ENCODE measurements at places on chromosomes 12 and 14.
A peak's percentile ranks its signal among the peaks of the same experiment; 100 is the strongest.

- DNase-seq: peak; percentile 42
Observed at GRCh38 chr14:93033983-93034670, 81.6 kb downstream of the ITPK1 start.

DNA sequence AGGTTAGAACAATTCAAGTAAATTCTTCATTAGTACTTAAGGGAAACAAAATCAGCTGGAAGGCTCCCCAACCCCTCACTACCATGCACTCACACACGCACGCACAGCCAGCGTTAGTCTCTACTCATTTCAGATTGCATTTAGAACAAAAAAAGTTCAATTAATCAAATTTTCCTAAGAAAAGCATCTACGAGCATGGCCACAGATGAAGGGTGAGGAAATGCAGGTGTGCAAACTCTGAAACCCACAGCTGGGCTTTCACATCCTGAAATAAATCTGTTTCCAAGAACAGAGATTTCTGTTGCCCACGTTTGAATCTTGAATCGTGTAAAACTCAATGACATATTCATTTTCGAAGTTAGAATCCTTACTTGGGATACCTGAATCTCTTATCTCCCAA is 62.6 kb downstream of the SEL1L start:
- DNase-seq: no peak

- no peak for DNase-seq
Observed at GRCh38 chr14:98169170-98169587, 1102.8 kb downstream of the BCL11B start.

DNA sequence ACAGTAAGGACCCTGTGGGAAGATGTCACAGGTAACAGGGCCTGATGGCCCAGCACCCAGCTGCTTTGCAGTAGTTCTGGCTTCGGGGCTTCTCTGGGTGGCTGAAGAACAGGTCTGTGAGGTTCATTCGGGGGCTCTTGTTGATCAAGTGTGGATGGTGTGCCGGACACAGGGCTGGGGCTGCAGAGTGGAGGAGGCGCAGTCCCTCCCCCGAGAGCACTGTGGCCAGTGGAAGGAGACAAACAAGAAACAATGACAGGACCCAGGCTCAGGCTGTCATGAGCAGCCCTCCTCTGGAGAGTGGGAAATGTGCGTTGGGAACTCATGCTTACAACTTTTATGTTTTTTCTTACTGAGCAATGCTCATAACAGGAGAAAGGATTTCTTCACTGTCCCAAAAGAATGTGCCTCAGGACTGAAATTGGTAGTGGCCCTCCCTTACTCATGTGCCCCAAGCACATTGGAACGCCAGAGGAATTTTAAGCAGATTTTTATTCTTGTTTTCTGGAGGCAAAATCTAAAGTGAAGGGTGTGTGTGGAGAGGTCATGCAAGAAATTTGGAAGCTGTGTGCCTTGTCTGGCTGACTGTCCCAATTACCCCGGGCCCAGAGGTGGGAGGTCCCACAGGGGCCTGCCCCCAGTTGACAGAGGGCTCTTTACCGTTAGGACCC is 233.8 kb downstream of the CACNA1C start:
- DNase-seq: no peak

- no peak for DNase-seq
Observed at GRCh38 chr14:64407329-64407728, 19.2 kb downstream of the MTHFD1 start.

GRCh38 chr14:24078146-24078545 is 6.8 kb downstream of the CPNE6 start:
- peak; percentile 48 for DNase-seq

GRCh38 chr14:73457924-73458182 is 493 bp downstream of the NUMB start:
- DNase-seq: no peak

- DNase-seq: no peak
Observed at GRCh38 chr12:71449373-71450070, 9.9 kb downstream of the LGR5 start.

DNA sequence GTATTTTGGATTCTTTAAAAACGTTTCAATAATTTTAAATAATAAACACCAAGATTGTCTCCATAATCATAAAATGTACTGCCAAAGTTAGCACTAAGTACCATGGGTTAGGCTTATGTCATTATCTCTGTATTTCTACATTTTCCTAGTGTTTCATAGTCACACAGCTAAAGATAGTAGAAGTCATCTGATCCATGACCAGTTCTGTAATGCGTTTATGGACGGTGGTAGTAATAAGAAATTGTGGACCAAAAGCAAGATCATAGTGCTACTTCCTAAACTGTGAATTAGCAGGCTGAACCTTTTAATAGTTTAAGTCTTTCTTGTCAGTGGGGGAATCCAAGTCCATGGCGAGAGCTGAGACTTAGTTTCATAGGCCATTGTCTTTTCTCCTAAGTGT is 142.1 kb downstream of the AKAP6 start:
- no peak for DNase-seq

- peak; percentile 93 for DNase-seq
Observed at GRCh38 chr12:91382081-91382543, 199.5 kb upstream of the DCN start.

- DNase-seq: peak; percentile 95
Observed at GRCh38 chr14:31207287-31207754, 272 bp downstream of the HECTD1 start.

GRCh38 chr12:77108707-77109106 is 43.3 kb upstream of the E2F7 start:
- DNase-seq: no peak
